ENCODE measurements at places on chromosomes 5 and 9.

- DNase-seq: no peak
Measured at GRCh38 chr9:96116275-96117064, 185.5 kb downstream of the HSD17B3 start.

DNA sequence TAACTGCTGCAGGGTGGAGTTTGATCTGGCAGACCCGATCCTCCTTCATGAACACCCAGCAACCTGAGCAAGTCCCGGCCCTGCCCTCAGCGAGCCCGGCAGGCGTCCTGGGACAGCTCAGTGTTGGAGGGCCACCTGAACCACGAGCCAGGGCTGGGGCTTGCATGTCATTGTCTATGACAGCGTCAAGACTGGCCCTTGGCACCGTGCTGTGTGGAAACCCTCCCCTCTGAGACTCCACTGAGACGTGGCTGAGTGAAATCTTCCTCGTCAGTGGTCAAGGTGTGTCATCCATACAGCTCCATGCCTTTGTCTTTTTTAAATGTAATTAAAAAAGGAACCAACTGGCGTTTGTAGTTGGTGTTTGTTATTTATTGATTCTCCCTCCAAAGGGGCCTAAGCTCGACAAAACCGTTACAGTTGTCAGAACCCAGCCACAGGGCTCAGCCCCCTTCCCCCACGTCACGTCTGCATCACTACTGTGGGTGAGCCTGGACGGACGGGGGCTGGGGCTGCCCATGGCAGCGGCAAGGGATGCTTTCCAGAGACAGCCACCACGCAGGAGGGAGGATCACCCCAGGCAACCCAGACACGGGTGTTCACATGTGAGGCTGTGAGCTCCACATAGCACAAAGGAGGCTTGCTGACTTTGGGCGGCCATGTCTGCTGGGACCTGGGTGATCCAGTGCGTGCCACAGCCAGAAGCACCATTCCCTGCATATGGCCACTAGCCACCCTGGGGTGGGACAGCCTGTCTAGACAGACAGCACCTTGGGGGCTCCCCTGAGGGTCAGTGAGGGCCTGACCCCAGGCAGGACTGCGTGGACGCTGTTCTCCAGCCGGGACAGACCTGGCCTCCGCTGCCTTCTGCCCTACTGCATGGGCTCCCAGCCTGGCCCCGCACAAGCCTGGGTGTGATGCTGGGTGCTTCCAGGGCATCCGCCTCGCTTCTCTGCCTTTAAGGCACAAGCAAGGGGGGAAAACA is 7.3 kb downstream of the UCK1 start:
- no peak for DNase-seq

GRCh38 chr9:128723352-128723865 is 518 bp downstream of the ZDHHC12 start:
- DNase-seq: no peak

GRCh38 chr5:82593481-82593880 is 315.3 kb upstream of the RPS23 start:
- no peak for DNase-seq

GRCh38 chr9:123423311-123423640 is 67.3 kb downstream of the CRB2 start:
- no peak for DNase-seq

GRCh38 chr9:107351382-107352045 is 68.4 kb downstream of the RAD23B start:
- no peak for DNase-seq

GRCh38 chr9:18122171-18122570 is 351.8 kb upstream of the ADAMTSL1 start:
- DNase-seq: no peak

GRCh38 chr9:136626740-136627642 is 35.7 kb upstream of the EGFL7 start:
- no peak for DNase-seq

GRCh38 chr5:40677456-40677855 is 2.3 kb upstream of the PTGER4 start:
- no peak for DNase-seq

GRCh38 chr5:129460936-129461710 is 1.0 kb downstream of the ADAMTS19 start:
- no peak for DNase-seq

- no peak for DNase-seq
Measured at GRCh38 chr5:155129513-155129880, 115.9 kb downstream of the KIF4B start.

- DNase-seq: no peak
Measured at GRCh38 chr5:56229111-56229510, 4.0 kb downstream of the ANKRD55 start.

DNA sequence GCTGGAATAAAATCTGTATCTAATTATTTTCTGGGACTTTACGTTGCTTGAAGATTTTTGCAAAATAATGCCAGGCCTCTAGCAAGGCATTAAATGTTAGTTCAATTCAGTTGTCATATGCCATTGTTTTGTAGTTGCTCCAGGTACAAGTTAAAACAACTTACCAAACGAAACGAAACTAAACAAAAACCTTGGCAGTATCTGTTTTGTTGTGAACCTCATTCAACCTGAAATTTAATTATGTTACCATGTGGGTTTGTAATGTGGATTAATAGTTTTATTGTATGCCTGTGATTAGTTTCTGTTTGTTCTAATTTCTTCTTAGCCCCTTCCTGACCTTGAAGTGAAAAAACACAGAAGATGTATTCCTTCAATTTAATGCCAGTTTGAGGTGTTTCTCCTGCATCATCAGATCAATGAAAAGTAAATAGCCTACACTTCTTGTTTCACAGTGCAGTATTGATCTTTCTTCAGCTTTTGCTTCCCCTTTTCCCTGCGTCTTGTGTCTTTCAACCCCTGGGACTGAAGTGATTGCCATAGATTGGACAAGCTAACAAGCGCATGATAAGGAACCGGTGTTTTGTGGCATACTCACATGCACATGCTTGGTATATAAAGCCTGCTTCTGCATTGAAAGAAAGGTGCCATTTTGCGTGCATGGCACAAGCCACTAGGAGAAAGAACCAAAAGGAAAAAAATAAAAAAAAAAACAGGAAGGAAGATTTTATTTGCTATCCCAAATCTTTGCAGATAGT is 699.0 kb upstream of the ARRDC3 start:
- DNase-seq: no peak

DNA sequence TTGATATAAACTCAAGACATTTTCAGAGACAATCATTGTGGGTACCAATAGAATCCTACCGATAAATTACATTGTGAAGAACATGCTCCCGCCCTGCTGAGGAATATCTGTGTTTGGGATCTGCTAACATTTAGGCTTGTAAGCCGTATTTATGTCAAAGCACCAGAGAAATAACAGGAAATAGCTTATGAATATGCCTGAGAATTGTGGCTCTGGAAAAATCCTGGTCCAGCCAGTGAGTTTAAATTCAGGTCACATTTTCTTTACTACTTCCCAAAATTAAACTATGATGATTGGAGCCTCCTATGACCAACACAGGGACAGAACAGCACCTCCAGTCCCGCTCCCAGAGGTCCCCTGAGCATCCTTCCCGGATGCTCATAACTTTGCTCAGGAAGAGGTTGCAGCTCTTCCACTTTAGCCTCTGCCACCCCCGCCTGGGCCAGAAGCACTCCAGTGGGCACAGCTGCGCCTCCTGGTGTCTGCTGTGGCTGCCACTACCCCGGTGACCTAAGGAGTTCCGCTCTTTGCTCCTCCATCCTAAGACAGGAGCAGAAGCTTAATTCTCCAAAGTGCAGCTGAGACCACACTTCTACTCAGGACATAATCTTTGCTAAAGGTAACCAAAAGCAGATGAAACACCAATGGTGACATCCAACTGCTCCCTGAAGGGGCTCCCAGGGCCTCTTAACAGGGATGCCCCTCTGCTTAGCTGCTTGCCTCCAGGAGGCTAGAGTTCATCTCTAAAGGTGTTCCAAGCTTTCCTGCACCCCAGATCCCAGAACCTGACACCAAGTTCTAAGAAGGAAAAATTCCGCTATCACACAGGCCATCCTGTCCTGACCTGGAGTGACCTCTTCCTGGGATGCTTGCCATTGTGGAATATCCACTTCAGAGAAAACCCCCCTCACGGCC is 58.8 kb downstream of the SLC1A1 start:
- DNase-seq: no peak

DNA sequence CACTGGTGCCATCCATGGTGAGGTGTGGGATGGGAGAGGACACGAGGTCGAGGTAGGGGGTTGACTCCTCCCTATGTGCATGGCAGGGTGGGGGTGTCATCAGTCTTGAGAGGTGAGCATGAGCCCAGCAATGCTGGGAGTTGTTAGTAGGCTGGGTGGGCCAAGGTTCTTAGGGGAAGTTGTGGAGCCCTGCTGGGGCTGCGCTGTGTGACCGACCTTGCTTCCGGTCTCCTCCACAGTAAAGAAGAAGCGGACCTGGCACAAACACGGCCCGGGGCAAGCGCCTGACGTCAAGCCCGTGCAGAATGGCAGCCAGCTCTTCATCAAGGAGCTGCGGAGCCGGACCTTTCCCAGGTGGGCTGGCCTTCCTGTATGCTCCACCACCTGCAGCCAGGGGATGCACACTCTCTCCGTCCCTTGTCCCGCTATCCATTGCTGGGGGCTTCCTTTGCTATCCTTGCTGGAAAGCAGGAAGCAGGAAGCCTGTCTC is 59.8 kb downstream of the PHF2 start:
- DNase-seq: no peak

DNA sequence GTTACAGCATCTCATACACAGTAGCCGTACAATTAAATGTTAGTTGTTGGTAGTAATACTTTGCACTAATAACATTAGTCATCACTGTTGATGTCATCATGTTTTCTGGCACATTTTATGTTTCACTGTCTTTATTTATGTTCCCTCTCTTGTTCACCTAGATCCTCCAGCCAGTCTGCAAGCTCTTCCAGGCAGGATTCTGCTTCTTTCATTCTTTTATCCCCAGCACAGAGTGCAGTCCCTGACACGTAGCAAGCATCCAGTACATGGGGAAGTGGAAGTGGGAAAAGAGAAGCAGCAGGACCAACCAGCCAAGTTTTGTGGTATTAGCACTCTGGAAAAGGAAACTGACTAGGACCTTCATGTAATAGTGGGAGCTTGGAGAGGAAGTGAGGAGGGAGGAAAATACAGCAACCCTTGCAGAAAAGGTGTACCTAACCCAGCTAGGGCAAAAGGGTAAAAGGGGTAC is 89.7 kb upstream of the SLC44A1 start:
- no peak for DNase-seq

GRCh38 chr9:5013374-5013773 is 28.3 kb downstream of the JAK2 start:
- no peak for DNase-seq

DNA sequence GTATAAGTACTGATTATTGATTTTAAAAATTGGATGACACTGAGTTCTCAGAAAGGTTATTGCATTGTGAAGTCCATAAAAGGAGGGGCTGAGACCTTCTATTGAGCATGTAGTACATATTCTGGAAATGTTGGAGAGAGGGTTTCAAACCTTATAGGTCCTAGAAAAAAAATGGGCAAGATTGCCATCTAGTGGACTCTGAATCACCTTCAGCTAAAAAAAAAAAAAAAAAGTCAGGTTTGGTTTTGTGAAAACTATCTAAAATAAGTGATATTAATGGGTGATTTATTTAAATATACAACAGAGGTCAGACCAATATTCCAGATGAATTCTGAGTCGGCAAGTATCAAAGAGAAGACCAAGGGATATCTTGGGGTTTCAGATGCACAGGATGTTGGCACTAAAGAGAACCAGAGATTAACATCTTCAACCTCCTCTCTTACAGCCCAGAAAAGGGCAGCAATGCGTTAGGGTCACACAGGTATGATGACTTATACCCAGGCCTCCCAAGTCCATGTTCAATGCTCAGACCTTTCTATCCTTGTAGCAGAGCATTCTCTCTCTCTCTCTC is 109.8 kb upstream of the NMUR2 start:
- no peak for DNase-seq

- no peak for DNase-seq
Measured at GRCh38 chr5:123451047-123451446, 27.8 kb upstream of the CEP120 start.

DNA sequence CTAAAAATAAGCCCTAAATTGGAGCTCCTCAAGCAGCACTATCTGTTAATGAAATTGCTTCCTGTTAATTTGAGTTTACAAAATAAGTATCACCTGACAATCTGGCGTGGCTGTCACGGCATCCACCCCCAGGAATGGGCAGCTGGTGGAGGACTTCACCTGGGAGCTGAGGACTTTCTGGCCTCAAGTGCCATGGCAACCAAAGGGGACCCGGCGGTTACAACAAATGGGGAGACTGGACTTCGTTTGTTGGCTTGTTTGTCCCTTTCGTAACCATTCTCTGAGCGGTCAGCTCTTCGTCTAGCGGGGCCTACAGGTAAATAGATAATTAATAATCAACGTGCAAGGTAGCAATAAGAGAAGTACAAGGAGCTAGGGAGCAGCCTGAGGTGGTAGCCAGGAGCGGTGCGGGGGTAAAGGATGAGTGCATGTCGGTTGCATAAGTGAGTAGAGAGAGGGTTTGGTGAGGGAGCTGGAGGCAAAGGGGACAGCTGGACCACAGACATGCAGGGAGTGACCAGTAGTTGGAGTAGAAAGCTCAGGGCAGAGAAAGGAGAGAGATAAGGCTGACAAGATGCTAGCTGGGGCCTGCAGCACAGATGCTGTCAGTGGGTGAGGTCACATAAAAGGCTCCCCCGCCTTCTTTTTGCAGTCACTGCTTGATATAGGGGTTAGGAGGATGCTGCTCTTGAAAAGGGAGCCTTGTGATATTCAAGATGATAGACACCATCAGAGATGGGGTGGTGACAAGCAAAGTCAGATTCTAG is 62.5 kb downstream of the HSPA4 start:
- no peak for DNase-seq

GRCh38 chr9:95598236-95598635 is 81.5 kb upstream of the PTCH1 start:
- DNase-seq: no peak

GRCh38 chr5:77308154-77308960 is 97.9 kb downstream of the PDE8B start:
- no peak for DNase-seq

GRCh38 chr5:127028822-127029457 is 1.4 kb downstream of the MARCHF3 start:
- no peak for DNase-seq

DNA sequence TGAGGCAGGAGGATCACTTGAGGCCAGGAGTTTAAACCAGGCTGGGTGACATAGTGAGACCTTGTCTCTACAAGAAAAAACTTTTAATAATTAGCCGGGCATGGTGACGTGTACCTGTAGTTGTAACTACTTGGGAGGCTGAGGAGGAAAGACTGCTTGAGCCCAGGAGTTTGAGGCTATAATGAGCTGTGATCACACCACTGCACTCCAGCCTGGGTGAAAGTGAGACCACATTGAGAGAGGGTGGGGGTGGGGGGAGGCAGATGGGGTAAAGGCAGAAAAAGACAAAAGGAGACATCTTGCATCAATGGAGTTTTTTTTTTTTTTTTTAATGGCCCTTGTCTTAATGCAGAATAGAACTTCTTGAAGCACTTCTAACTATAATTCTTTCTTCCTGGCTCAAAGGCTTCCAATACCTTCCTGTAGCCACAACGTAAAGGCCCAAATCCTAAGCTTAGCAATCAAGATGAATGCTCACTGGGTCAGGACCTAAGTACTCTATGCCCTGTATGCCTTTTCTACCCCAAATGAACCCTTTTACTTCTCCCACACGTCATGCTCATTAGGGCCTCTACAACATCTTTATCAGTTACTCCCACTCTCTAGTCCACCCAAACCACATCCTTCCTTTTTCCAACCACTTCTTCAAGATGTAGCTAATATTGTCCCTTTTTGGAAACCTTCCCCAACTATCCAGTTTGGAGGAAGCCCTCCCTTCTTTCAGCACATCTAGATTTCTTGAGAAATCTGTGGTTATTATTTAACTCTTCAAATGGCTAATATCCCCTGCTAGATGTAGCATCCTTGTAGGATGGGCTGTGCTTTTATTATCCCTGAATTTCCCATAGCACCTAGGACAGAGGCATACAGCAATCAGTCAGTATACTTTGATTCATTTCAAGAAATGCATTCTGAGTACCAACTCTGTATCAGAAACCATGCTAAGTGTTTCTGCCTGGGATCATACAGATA is 40.8 kb downstream of the CSF2 start:
- DNase-seq: no peak
